ENCODE measurements at places on chromosomes 12 and 14. TPM values are rescaled to one million over a fixed set of nuclear protein-coding genes. Genes with fewer than 3 reads are reported as not detected.

LMBR1L gene
- 58.3 TPM for total RNA-seq

TAS2R8 gene
- not detected for total RNA-seq

TRPV4 gene
- total RNA-seq: 0.64 TPM

DNA sequence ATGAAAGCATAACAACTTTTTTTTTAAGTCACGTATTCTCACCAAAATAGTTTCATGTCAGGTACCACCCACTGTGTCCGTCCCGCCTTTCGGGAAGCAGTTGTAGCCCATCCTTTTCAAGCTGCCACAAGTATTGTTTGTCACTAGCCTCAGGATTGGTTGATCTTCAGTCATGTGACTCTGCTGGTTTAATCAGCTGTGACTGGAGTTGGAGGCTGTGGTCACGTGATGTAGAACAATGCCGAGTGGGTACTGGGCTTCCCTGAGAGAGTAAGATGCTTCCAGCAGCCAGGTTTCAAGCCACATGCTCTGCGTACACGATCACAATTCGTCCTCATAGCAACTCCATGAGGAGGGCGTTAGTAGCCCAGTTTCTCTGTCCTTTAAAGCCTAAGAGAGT, 83.0 kb upstream of the WSCD2 start:
- DNase-seq: no peak

- DNase-seq: no peak
Measured at GRCh38 chr12:12947902-12948301, 4.1 kb downstream of the GPRC5D start.

- DNase-seq: no peak
Measured at GRCh38 chr12:15979096-15980092, 68.3 kb downstream of the DERA start.

DNA sequence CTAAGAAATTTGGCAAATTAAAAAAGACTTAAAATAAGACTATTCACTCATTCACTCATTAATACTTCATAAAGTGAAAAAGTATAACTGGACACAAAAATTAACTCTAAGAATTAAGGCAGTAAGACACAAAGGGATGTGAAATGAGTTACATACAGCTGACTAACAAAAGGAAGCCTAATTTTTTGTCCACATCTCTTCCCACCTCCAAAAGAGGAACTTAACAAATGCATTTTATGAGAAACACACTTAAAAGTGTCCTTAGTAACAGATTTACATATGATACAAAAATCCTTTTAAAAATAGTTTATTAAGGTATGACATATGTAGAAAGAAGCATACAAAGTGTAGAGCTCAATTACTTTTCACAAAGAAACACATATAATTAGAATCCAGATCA, 88.9 kb downstream of the NUMB start:
- no peak for DNase-seq
